Left lung (tissue), 14 donors: ENCODE measurements at places on chromosomes 6 and 20.

DNA sequence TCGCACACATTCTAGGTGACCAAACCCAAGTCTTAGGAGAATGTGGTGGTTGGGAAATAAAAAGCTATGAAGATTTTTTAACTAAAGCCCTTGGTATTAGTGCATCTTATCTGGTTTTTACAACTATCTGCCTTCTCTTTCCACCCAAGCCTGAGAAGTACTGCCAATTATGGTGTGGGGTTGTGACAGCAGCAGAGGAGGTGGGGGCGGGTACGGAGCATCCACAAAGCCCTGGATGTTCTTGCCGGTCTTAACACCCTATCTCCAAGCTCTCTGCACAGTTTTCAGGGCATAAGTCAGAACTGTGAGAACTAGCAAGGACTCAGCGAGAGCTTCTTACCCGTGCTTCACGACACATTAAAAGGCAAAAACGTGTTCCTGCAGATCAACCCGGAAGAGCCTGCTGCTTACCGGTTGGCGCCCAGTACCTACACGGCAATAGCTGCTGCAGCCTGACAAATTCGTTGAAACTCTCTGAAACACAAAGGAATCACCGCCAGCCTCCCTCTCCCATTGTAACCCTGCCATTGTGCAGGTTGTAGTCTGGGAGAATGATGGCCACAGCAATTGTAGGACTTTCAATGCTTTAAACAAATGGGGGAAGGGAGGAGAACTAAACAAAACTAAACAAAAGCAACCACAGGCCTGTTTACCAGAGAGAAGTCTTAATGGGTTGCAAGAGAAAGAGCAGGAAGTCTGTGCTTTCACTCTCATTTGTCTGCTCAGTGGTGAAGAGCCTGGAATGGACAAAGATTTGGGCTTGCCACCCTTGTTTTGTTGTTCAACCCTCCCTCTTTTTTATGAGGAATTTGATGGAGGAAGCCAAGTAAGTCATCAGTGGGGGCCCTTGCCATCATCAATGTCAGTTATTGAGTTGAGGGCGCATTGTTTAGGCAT is 461.0 kb upstream of the JARID2 start:
- peak; percentile 22 for DNase-seq

GRCh38 chr20:34970846-34971560 is 15.3 kb downstream of the MYH7B start:
- peak; percentile 11 for DNase-seq

- DNase-seq: no peak
These were observed 13.9 kb downstream of the JAG1 start for GRCh38 chr20:10659651-10660601.

- DNase-seq: no peak
These were observed 4.5 kb upstream of the FOXO3 start for GRCh38 chr6:108556250-108556649.

DNA sequence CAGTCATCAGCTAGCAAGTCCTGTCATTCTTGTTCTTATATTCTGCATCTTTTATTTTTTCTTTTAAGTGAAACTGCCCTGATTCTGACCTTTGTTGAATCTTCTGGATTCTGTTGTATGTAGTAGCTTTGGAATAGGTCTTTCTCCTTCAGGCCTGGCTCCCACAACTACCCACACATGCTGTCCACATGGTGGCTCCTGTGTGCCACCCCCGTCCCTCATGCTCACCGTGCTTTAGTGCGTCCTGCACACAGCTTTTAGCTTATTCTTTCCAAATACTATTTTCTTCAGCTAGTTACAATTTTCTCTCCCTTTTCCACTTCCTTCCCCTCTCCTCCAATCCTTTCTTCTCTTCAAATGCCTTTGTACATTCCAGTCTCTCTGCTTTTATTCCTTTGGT is 61.8 kb downstream of the CTNNBL1 start:
- DNase-seq: no peak

DNA sequence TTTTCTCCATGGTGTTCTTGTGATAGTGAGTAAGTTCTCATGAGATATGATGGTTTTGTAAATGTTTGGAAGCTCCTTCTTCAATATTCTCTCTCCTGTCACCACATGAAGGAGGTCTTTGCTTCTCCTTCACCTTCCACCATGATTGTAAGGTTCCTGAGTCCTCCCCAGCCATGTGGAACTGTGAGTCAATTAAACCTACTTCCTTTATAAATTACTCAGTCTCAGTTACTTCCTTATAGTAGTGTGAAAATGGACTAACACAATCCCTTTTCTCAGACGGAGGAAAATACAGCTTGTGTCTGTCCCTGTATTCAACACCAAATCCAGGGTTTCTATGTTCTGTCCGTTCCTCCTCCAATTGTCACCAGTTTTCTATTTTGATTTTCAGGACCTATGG is 181.0 kb downstream of the ALDH8A1 start:
- DNase-seq: no peak

DNA sequence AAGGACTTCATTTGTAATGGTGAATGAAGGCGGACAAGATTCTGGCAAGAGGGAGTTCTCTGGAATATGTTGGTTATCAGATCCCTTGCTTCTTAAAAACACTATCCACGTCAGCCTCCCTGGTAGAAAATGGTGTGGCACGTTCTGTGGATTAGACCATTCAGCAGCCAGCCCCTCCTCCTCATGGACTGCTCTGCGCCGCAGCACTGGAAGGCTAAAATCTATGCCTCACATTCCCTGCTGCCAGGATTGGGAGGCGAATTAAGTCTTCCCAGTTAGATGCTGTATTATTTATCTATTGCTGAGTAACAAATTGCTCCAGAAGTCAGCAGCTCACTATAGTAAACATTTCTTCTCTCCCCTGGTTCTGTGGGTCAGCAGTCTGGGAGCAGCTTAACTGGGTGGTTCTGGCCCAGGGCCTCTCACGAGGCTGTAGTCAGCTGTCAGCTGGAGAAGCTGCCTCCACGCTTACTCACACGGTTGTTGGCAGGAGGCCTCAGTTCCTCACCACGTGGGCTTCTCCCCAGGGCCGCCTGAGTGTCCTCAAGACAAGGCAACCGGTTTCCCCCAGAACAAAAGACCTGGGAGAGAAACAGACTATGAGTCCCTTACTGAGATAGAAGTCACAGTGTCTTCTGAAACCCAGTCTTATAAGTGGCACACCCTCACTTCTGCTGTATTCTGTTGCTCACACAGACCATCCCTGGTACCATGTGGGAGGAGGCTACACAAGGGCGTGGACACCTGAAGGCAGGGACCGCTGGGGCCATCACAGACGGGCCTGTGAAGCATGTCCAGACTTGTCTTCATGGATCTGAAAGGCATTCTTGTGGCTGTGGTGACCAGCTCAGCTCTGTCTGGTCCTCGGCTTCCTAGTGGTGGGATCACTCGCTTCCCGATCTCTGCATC is 101.0 kb downstream of the NRN1 start:
- no peak for DNase-seq

DNA sequence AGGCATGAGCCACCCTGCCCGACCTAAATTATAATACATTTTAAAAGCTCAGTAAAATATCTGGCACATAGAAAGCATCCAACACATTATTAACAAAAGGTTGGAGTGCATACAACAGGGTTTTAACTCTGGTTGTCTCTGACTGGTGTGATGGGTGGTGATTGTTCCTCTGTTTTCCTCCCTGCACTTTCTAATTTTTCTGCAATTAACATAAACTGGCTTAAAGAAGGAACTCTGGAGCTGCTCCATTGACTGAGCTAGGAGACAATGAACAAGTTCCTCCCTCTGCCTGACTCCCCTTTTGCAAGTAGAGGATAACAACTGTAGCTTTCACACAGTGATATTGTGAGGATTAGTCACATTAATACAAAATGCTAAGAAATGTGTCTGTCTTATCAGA is 48.5 kb upstream of the SIRPG start:
- DNase-seq: no peak

DNA sequence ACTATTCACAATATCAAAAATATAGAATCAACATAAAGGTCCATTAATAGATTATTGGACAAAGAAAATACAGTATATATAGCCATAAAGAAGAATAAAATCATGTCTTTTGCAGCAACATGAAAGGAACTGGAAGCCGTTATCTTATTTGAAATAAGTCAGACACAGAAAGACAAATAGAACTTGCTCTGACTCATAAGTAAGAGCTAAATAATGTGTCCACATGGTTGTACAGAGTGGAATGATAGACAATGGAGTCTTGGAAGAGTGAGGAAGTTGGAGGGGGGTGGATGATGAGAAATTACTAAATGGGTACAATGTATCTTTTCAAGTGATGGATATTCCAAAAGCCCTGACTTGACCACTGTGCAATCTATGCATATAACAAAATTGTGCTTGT is 613.5 kb downstream of the PHF3 start:
- DNase-seq: no peak

GRCh38 chr6:55812509-55812908 is 62.9 kb downstream of the BMP5 start:
- no peak for DNase-seq

DNA sequence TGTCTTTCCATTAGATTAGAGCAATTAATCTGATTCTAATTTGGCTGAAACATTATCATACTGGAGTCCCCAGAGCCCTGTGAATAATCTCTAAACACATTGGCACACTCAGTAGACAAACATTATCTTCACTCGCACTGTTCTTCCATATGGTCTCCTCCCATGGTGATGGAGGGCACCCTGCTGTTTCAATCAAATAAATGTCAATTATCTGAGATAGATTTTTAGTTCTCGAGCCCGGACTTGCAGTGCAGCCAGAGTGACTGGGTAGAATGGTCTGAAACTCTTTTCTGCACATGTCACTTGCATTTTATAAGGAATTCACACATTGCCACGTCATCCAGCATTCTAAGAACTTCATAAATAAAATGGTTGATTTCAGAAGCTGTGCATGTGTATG is 90.6 kb upstream of the MAP3K7 start:
- no peak for DNase-seq

GRCh38 chr20:40431611-40432010 is 257.4 kb downstream of the MAFB start:
- DNase-seq: no peak

DNA sequence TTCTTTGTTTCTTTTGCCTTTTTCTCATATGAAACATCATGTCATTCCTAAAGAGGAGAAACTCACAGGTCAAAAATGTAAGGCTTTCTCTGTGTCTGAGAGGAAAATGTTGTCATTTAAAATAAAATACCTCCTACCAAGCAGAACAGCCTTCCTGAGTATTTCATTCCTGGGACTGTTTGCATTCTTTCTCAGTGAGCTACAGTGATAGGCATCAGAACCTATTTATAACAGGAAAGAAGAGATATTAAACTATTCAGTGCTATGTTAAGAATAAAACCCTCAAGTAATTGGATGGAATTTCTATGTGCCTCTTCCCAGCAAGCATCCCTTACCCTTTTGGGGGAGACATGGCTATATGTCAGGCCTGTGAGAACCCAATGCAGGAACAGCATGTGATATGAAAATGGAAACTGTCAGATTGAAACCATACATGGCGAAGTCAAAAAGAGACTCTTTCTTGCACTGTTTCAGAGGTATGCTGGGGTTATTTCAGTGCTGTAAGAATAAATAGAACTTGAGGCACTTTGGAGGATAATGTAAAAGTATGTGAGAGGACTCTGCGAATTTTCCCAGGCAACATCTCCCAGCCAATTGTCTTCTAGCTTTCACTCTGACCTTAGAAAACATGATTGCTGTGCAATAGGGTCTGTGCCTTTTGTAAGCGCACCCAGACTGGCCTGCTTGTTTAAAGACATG is 133.8 kb upstream of the CCN2 start:
- no peak for DNase-seq

- DNase-seq: peak; percentile 44
These were observed 585 bp downstream of the PIM1 start for GRCh38 chr6:37170273-37171200.

DNA sequence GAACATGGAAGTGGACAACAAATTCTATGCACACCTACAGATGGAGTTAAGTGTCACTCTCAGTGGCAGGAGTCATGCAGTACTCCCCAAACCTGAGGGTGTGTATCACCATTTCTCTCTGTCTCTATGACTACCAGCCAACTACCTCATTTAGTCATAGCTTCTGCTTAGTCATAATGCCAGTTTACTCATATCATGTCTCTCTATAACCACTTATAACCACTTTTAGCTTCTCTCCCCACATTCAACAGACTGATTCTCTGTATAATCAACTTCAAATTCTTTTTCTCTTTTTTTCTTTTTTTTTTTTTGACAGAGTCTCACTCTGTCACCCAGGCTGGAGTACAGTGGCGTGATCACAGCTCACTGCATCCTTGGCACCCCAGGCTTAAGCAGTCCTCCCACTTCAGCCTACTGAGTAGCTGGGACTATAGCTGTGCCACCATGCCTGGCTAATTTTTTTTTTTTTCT is 13.8 kb upstream of the GTF3C6 start:
- DNase-seq: no peak

GRCh38 chr6:57432919-57433684 is 115.7 kb downstream of the PRIM2 start:
- DNase-seq: no peak

GRCh38 chr6:47348316-47348863 is 38.7 kb upstream of the TNFRSF21 start:
- DNase-seq: no peak

DNA sequence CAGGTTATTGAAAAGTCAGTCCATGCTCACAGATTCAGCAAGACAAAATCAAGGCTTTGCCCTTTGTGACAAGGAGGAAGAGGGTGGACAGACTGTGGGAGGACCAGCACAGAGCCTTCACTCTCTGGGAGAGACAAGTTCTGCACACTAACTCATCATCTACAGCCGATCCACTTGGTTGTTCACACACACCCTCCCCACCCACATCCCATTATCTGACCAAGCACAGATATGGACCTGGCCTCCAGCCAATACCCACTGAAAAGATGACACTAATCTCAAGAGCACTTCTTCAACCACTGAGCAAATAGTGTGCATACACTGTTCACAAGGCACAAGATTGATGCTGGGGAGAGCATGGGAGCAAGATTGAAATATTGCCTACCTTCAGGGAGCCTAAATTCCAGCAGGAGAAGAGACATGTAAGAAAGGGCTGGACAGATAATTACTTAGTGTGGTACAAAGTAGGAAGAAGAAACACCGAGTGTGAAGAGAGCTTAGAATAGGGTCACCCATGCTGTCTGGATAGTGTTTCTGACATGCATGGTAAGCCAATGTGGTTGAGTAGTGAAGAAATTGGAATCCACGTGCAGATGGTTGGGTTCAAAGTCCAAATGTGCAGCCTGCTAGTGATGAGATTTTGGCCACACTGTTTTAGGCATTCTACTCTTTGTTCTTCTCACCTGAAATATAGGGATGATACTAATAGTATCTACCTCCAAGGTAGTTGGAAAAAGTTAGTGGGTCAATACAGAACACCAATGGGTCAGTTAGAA is 21.7 kb upstream of the IL17A start:
- DNase-seq: no peak

- no peak for DNase-seq
These were observed 11.7 kb downstream of the LCA5 start for GRCh38 chr6:79525272-79526100.

- no peak for DNase-seq
These were observed 152.5 kb downstream of the MTHFD1L start for GRCh38 chr6:151018046-151018445.

GRCh38 chr6:137264311-137265075 is 45.3 kb upstream of the IFNGR1 start:
- no peak for DNase-seq

GRCh38 chr20:38545771-38546170 is 35.2 kb upstream of the ADIG start:
- DNase-seq: no peak

GRCh38 chr20:7770046-7770445 is 170.2 kb downstream of the HAO1 start:
- DNase-seq: no peak

- no peak for DNase-seq
These were observed 23.8 kb upstream of the FAM217A start for GRCh38 chr6:4102687-4103244.
